ENCODE measurements at places on chromosomes 5 and 9.
A peak's percentile ranks its signal among the peaks of the same experiment; 100 is the strongest.

DNA sequence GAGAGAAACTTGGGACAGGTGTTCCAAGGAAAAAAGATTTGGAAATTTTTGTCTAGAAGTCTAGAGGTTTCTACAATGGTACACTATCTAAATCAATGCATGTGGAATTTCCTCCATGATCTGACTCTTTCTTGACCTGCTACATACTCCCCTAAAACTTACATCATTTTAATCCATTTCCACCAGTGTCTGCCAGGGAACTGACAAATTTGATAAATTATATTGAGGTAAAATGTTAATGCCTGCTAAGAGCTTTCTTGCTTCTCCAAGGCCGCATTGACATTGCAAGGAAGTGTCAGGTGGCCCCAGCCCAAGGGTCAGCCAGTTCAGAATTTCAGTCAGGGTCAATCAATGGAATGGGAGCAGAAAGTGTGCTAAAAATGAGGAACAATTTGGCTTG lies 163.4 kb upstream of the FBXL17 start:
- no peak for DNase-seq

GRCh38 chr9:20804489-20805250 lies 120.6 kb downstream of the FOCAD start:
- DNase-seq = no peak

- DNase-seq = no peak
Measured at GRCh38 chr9:13529321-13530104, 250.0 kb upstream of the MPDZ start.

- peak; percentile 76 for DNase-seq
Measured at GRCh38 chr9:3467593-3468219, 58.1 kb downstream of the RFX3 start.

DNA sequence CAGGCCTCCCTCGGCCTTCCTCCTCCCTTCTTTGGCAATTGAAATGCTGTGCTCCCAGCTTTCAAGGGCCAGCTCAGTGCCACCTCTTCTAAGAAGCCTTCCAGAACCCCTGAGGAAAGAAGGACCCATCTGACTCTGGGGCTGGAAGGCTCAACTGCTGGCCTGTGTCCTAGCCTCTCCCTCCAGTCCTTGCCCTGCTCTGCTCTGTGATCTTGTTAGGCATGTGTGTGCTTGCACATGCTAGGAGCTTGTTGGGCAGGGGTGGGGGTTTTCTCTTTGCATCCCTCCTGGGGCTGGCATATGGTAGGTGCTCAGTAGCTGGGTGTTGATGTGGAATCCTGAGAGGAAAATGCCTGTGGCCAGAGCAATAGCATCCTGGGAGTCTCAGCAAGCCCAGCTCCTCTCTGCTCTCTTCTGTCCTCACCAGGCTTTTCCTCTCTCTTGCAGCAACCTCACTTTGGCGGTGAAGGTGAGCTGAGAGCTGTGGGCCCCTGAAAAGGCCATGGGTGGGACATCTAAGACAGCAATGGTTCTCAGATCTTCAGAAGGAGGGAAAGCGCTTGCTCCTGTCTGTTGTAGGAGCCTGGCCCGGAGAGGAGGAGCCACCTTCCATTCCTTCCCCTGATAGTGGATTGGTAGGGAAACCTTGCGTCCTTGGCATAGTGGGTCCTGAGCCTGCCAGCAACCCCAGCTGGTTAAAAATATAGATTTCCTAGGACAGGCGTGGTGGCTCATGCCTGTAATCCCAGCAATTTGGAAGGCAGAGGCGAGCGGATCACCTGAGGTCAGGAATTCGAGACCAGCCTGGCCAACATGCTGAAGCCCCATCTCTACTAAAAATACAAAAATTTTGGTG lies 9.9 kb downstream of the DOLK start:
- DNase-seq = no peak

GRCh38 chr5:127330116-127330515 lies 39.5 kb downstream of the MEGF10 start:
- no peak for DNase-seq

DNA sequence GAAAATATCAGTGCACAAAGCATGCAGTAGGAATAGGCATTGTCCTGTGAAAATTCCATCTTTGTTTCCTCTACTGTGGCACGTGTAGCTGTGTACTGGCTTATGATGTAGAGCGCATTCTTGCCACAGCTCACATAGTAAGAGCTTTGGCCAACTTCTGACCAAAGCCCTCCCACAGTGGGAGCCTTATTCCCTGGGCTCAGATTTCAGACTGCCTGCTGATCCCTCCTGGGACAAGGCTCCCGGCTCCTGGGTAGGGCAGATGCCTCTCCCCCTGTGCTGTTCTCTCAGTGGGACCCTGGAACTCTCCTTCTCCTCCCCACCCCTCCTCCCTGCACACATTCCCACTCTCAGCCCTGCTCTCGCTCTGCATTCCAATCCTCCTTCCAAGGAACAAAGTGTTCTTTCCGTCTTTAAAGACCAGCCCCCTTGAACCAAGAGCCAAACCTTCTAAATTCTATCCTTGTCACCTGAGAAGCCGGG lies 17.5 kb downstream of the LCP2 start:
- no peak for DNase-seq

DNA sequence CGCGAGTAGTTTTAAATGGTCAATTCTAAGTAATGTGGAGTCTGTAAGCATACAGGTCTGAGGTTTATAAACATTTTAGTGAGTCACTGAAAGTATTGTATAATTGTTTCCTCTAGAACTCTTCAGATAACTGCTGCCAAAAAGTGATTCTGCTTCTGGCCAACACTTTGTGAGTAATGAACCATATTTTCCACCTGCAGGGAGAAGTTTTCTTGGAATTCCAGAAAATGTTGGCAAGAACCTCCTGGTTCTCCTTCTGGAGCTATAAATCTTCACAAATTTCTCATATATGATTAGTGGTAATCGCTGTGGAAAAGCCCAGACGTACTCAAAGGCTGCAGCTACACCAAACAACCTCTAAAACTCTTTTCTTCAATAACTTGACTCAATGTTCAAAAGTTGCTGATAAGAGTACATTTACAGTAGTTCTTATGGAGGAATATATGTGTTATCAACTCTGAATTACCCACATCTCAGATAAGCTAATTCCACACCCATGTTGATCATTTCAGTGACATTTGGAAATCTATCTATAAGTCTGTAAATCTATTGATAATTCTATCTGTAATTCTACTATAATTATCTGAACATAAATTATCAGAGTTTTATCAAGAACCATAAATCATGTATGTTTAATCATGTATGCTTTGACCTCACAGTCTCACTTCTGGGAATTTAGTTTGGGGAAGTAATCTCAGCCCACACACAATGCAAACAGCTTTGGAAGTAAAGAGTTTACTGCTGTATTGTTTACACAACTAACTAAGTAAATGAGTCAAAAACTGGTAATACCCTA lies 74.1 kb downstream of the FNBP1 start:
- peak; percentile 63 for DNase-seq

DNA sequence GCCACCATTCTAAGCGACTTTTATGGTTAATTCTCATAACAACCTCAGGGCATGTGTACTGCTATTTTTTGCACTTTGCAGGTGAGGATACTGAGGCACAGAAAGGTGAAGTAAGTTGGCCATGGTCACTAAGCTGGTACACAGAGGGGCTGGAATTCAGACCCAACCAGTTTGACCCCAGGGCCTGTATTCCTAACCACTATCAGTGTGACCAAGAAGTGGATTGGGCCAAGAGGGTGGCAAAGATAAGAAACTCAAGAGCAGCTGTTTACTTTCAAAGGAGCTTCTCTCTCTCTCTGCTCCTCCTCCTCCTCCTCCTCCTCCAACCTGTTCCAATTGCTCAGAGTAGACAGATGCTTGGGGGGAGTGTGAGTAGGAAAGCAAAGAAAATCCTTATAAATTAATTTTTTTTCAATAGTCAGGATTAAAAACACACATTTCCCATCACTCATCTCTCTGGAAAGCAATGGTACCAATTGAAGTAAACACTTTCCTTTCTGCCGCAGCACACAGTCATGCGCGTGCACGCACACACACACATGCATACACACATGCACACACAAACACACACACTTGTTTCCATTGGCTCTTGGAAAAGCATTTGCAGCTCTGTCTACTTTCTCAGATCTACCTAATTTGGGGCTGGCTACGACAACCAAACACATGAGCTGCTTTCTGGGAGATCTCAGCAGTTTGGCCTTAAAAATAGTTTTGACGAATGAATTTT lies 736.7 kb upstream of the WWC1 start:
- DNase-seq = no peak

DNA sequence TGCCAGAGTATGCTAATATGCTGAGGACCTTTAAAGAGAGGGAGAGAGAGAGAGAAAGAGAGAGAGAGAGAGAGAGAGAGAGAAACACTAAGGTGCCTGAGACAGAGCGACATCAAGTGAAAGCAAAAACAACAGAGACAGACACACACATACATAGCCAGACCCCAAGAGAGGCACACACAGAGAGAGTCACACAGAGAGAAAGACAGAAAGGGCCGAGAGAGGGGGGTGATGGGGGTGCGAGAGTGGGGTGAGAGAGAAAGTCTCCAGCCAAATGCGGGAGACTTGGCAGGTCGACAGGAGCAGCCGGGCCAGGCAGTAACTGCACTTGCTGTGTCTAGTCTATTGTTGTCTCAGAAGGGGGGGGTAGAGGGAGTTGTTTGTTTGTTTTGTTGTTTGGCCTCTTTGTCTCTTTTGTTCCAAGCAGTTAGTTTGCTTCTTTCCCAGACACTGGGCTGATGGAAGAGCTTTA lies 30.1 kb upstream of the NFIB start:
- no peak for DNase-seq

GRCh38 chr5:169880012-169880663 lies 100.2 kb downstream of the INSYN2B start:
- DNase-seq = no peak

- peak; percentile 87 for DNase-seq
Measured at GRCh38 chr9:107020040-107020530, 157.1 kb downstream of the ZNF462 start.

GRCh38 chr5:157324237-157324636 lies 58.3 kb downstream of the CYFIP2 start:
- peak; percentile 48 for DNase-seq

GRCh38 chr5:32760091-32760509 lies 49.0 kb downstream of the NPR3 start:
- DNase-seq = peak; percentile 46

DNA sequence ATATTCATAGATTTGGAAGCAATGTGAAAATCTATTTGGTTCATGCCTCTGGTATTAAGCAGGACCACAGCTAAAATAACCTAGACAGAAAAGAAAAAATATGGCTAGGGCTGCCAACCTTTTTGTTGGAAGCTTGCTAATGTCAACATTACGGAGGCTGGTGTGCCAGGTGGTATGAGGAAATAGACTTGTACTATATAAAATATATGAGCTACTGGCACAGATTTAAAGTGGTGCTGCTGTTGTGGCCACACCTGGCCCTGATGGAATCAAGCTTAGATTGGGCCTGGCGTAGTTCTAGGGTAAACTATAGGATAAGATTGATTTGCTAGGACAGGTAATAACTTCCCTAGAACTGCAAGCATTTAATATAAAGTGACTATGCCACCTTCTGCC lies 10.6 kb upstream of the PARP8 start:
- DNase-seq = no peak

DNA sequence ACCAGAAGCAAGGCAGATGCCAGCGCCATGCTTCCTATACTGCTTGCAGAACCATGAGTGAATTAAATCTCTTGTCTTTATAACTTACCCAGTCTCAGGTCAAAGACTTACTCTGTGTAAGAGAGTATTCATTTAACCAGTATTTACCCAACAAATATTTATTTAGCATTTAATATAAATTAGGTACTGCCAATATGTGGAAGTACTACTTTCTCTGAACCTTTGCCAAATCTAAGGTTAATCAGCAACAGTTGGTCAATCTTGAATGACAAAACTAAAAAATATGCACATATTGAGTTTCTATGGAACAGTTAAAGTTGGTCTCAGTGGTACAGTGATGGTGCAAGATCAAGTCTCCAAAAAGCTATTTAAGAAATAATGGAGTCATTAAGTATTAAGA lies 155.9 kb upstream of the CCNG1 start:
- DNase-seq = no peak

DNA sequence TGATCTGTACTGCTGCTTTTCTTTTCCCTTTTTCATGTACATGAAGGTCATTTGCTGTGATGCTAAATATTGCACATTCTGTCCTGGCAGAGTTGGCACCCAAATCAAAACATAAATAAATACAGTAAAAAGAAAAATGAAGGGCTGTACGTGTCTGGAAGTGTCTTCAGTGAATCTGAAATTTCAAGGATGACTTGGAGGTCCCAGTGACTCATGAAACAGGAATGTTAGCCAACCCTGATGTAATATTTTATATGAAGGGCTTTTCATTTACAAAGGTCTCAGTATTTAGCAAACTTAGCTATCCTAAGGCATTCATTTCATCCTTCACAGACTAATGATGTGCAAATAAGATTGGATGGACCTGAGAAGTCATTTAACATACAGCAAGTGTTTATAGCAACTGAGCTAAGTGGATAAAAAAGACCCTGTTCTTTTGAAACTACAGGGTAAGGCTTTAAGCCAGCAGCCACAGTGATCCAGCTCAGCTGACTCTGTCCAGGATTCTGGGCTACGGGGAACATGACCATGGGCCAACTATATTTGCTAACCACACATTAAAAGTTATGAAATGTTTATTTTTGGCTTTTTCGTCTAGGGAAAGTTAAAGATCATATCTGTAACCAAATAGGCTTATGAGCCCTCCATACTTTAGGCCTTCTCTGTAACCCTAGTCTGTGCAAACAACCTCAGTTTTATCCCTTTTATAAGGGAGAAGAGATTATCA lies 104.0 kb upstream of the DMRTA1 start:
- peak; percentile 17 for DNase-seq

DNA sequence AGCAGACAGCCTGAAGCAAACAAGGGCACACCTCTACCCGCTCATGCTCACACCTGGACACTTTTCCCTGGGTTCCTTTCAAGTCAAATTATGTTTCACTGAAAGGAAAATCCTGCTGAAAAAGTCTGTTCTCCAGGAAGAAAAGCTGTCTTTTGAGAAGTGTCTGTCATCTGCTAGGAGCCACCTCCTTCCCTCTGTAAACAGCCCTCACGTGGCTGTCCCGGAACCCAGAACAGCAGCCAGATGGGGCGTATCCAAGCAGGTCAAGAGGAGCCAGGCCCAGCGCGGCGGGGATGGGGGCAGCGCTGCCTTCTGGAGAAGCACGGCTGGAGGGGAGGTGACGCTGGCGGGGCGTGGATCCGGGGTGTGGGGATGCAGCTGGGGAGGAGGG lies at the start of gene PNPLA7:
Gene PNPLA7, minus strand, starts transcription at position 172 of the 391 bp plus-strand sequence. CDS start 205 bp downstream, outside the sequence.
- peak; percentile 85 for DNase-seq

DNA sequence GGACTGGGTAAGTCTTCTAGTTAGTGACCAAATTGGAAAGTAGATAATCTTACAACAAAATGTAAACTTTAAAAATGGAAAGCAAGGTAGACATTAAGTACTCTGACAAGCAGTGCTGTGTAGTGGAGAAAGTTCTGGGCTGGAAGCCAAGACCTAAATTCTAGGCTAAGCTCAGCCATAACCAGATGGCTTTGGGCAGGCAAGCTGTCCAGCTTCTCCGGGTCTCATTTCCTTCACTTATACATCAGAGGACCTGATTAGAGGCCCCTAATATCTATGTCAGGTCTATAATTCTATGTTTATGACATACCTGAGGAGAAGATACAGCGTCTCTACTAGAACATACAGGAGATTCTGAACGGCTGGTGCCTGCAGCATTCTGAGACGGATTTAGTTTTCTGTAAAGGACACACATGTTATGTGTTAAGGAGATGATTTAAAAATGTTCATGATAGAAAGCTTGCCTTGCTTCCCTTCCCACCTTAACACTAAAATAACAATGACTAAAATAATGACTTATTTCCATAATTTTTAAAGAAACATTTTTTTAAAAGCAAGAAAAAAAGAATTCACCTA lies 61.2 kb downstream of the ELL2 start:
- DNase-seq = peak; percentile 50

GRCh38 chr9:36532353-36532752 lies 40.3 kb upstream of the MELK start:
- no peak for DNase-seq

Measured in AG20443 (cell line).